GM19239 (cell line): ENCODE measurements at places on chromosomes 5 and 9.

DNA sequence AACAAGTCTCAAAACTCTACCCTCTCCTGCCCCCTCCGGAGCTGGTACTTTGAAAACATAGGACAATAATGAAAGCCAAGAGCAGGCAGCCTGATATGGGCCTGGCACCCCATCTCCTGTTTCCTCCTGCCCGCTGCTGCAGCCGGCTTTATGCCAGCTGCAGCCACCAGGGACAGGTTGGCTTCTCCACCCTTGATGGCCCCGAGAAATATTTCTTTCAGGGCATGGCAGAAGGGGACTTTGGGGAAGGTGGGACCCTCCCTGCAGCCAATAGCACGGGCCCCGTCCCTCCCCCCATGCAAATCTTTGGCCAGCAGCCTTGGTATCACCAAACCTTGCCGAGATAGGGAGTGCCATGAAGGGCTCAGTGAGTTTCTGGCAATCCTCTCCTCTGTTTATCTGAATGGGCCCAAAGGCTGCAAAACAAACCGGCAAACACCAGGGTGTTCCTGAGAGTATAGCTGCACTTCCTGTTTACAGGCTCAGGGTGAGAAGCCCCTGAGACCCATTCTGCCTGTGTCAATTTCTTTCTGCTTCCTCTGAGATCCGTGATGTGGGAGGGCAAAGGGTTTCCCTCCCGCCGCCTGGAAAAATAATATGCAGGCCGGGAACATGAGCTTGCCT, 73.4 kb upstream of the BOD1 start:
- no peak for DNase-seq

- no peak for DNase-seq
Measured at GRCh38 chr9:19288081-19288480, 57.6 kb downstream of the DENND4C start.

GRCh38 chr9:121817476-121817875, 166.0 kb downstream of the DAB2IP start:
- no peak for DNase-seq

GRCh38 chr9:83340451-83340850, 197.8 kb downstream of the FRMD3 start:
- no peak for DNase-seq

GRCh38 chr5:54332720-54333119, 22.3 kb upstream of the ARL15 start:
- DNase-seq: no peak

DNA sequence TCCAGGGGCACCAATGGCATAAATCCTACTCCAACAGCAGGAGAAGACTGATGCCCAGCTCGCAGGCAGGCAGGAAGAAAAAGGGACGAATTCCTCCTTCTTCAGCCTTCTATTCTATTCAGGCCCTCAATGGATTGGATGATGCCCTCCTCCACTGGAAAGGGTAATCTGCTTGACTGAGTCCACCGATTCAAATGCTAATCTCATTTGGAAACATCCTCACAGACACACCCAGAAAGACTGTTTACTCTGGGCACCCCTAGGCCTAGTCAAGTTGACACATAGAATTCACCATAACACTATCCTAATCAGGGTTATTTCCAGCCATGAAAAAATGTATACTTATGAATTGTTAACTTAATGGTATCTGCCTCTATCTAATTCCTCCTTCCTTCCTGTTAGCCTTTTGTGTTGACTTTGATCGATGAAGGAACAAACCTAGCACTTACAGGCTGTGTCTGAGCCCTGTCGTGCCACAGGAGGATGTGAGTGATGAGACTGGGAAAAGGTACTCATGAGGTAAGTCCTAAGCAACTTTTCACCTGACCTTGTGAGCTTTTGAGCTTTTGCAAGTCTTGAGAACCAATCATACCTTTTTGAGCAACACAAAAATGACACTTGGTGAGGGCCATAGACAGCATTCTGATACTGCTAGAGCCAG, 36.5 kb downstream of the FOXD1 start:
- no peak for DNase-seq

- no peak for DNase-seq
Measured at GRCh38 chr9:9921805-9922204, 691.0 kb downstream of the PTPRD start.
